ENCODE measurements at places on chromosomes 2 and 18. TPM values are rescaled to one million over a fixed set of nuclear protein-coding genes. Genes with fewer than 3 reads are reported as not detected.

DNA sequence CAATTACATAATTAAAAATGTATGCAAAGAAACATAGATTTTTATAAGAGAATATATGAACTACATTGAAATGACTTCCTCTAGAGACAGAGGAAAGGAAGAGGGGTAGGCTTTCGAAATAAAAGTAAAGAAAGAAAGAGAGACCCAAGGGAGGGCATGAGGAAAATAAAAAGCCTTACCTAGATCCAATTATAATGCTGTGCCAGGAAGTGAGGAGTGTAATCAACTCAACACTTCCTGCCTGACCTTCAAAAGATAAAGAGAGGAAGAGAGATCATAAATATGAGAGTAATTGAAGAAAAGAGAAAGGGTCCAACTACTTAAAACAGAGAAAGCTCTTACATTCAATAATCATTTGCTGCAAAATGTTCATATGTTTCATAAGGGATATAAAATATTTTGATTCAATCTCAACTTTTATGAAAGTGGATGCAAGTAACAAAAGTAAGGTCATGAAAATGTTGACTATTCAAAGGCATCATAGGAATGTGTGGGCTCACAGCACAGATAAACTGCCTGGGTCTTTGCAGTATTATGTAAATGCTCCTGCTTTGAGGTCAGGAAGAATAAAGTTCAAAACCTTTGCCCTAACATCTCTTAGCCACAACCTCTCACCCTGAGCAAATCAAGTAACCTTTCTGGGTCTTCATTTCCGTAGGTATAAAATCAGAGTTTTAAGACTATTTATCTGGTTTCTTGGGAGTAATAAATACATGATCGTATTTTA lies 1237.7 kb downstream of the LRP1B start:
- peaks cover 38% of the 10 kb centered on the region for H3K4me1 ChIP-seq
- H3K27ac ChIP-seq = no peak overlapping the region
- no peaks in the 10 kb centered on the region for H3K27me3 ChIP-seq
- H3K4me3 ChIP-seq = no peak overlapping the region
- no peak for DNase-seq

GRCh38 chr18:3221496-3221895 lies 1.7 kb upstream of the MYOM1 start:
- no peaks in the 10 kb centered on the region for H3K36me3 ChIP-seq
- no peak for DNase-seq
- H3K4me3 ChIP-seq = no peak overlapping the region
- no peak overlapping the region for H3K27ac ChIP-seq
- H3K4me1 ChIP-seq = peaks cover 21% of the 10 kb centered on the region

The TRIP12 gene
- total RNA-seq = 146 TPM

DNA sequence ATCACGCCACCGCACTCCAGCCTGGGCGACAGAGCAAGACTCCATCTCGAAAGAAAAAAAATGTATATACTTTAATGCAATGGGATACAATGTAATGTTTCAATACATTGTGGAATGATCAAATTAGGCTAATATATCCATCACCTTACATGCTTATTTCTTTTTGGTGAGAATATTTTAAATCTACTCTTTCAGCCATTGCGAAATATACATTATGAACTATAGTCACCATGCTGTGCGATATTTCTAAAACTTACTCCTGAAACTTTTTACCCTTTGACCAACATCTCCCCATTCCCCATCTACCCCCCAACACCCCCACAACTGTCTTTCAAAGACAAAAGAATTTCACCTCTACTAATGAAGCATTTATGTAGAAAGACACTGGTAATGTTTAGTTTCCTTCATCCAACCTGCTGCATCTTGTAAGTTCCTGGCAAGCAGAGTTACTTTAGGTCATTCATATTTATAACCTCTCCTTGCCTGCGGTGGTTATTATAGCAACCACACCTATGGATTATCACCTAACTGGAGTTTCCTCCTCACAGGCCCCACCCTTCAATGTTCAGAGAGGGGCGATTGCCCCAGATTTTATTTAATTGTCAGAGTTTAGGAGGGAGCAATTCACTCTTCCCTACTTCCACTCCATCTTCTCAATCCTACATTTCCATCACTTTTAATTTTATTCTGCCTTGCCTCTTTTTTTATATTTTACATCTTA lies 1.2 kb upstream of the ME2 start:
- H3K4me1 ChIP-seq = peaks cover 17% of the 10 kb centered on the region
- H3K27ac ChIP-seq = no peak overlapping the region
- H3K36me3 ChIP-seq = no peaks in the 10 kb centered on the region
- peak overlapping the region; percentile 85 for H3K4me3 ChIP-seq

The ALPG gene
- 0.94 TPM for total RNA-seq
